Stimulated activated CD4-positive, alpha-beta T cell treated with anti-CD3 and anti-CD28 coated beads, Interleukin-4, amount 100 ng/mL, for 4 hours (primary cell): ENCODE measurements at places on chromosomes 1 and 21.
A peak's percentile ranks its signal among the peaks of the same experiment; 100 is the strongest.

GRCh38 chr1:170309389-170310013 is 163.7 kb downstream of the NTMT2 start:
- no peak for DNase-seq

DNA sequence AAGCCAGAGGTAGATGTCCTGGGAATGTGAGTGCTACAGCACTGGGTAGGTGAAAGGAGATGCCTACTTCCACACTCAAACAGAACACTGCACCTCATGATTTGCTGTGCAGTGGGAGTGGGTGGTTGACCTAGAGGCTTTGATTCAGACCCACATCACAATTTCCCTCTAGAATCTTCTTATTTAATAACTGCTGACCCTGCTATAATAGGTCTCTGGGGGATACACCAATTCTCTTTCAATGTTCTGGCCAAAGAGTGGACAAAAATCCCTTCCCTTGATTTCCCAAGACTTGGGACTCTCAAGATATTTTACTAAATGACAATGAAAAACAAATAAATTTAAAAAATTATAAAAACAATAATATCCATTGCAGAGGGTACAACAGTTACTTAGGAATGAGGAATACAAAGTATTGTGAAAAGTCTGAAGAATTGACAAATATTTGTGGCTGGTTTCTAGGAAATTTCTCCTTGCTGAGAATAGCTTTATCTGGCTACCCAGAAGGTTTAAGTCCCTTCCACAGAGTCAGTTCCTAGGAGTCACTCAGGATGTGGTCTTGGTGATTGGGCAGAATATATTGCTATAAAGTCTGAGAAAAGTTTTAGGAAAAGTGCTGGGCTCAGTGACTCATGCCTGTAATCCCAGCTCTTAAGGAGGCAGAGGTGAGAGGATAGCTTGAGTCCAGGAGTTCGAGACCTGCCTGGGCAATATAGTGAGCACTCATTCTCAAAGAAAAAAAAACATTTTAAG is 2.4 kb upstream of the FCGR2A start:
- DNase-seq = no peak

DNA sequence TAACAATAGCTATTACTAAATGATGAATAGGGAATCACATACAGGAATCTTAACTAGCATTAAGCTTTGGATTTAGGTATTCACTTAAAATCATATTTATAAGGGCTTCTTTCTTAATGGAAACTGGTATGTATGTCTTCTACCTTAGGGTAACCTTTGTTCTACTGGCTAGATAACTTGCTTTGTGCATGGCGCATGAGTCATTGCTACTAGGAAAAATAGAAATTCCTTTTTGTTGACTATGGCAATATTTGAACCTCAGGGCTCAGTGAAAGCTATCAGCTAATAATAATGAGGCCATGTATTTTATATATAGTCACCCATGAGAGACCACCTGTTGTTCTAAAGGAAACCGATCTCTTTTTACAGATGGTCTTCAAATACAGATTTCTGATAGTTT is 72.5 kb downstream of the RPS6KC1 start:
- no peak for DNase-seq

- DNase-seq = no peak
These were observed 7.5 kb downstream of the RNF223 start for GRCh38 chr1:1066403-1067283.

DNA sequence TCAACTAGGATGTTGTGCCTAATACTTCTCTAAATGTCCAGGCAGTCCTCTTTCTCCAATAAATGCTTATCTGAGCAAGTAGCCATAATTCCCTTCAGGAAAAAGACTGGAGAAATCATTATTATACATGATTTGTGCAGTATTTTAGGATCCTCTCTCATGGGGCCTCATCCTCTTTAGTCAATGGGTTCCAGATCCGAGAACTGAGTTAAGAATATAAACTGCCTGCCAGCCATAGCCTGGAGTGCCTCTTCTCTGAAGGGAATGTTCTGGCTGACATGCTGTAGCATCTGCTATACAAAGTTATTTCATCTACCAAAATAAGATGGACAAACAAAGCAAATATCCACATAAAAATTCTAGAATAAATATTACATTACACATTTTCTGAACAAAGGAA is 334.0 kb upstream of the PRMT6 start:
- no peak for DNase-seq

DNA sequence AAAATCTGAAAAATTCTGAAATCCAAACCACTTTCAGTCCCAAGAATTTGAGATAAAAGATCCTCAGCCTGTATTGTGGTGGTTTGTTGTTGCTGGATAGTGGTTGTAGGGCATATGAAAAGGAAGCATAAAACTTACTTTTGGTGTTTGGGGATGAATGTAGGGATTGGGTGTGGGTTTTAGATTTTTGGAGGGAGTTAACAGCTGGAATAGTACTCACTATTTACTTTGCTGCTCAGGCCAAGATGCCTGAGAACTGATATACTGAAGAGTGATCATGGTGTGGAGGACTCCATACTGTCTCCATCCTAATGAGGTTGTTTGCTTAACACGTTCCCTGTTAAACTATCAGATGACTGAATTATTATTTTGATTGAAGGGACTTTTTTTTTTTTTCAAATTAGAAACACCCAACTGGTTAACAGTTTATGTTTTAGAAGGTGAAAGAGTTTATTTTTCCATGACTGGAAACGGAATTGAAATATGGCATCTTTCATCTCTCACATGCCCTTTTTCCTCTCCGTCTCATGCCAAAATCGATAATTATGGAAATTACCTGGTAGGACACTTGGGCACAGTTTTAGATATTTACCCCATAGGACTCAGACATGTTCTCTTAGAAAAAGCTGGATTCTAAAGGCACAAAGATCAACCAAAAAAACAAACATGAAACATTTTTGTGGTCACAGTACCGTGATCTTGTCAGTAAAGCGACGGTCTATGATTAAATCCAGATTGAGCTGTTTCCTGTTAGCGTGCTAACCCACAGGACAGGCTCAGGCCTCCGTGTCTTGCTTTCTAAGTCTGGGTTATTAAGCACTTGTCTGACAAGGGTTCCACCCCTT is 37.3 kb downstream of the RGL1 start:
- DNase-seq = no peak

GRCh38 chr1:218034468-218034867 is 250.6 kb upstream of the RRP15 start:
- DNase-seq = no peak

GRCh38 chr1:117826540-117827078 is 102.8 kb downstream of the GDAP2 start:
- DNase-seq = no peak

- peak; percentile 69 for DNase-seq
These were observed 8.9 kb downstream of the VPS26C start for GRCh38 chr21:37257967-37258877.

- DNase-seq = no peak
These were observed 8.1 kb upstream of the ACOT7 start for GRCh38 chr1:6401673-6402072.

GRCh38 chr1:8384577-8384976 is 66.7 kb downstream of the SLC45A1 start:
- DNase-seq = no peak

- no peak for DNase-seq
These were observed 138.5 kb upstream of the SYT6 start for GRCh38 chr1:114292194-114292593.

GRCh38 chr1:35454176-35454575 is 103.0 kb downstream of the KIAA0319L start:
- DNase-seq = no peak
